ENCODE measurements at places on chromosomes 5 and 9.

DNA sequence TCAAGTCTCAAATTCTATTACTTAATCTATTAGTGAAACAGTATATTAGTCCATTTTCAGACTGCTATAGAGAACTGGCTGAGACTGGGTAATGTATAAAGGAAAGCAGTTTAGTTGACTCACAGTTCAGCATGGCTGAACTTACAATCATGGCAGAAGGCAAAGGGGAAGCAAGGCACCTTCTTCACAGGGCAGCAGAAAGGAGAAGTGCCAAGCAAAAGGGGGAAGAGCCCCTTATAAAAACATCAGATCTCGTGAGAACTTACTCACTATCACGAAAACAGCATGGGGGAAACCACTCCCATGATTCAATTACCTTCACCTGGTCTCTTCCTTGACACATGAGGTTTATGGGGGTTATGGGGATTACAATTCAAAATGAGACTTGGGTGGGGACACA, 67.9 kb upstream of the CHSY3 start:
- no peak for DNase-seq

GRCh38 chr5:111952555-111952954, 195.6 kb upstream of the NREP start:
- no peak for DNase-seq

- DNase-seq, result no peak
Measured at GRCh38 chr5:178606269-178606668, 16.1 kb upstream of the COL23A1 start.

GRCh38 chr9:123059472-123060220, 26.2 kb downstream of the GPR21 start:
- DNase-seq, result no peak

GRCh38 chr5:65809817-65810531, 88.0 kb downstream of the NLN start:
- no peak for DNase-seq

Measured in HS-27A (cell line).